Metanephros (tissue), 2 donors: ENCODE measurements at places on chromosomes 5 and 9. TPM values are rescaled to one million over a fixed set of nuclear protein-coding genes. Genes with fewer than 3 reads are reported as not detected.

The NCS1 gene
- 14.6 TPM for total RNA-seq

The MED7 gene
- total RNA-seq = 14.4 TPM

The PRRC1 gene
- 42.9 TPM for total RNA-seq

The SMIM33 gene
- total RNA-seq = not detected

The HACD4 gene
- total RNA-seq = 2.6 TPM

The PCDHGA12 gene
- total RNA-seq = 10.0 TPM

The AK8 gene
- 1.9 TPM for total RNA-seq

The FRRS1L gene
- 3.7 TPM for total RNA-seq

The TEX48 gene
- not detected for total RNA-seq

The LIX1 gene
- total RNA-seq = 2.6 TPM

The IFNE gene
- total RNA-seq = not detected

The FBXL7 gene
- 19.6 TPM for total RNA-seq

The SELENOP gene
- total RNA-seq = 366 TPM

The SLC6A7 gene
- 0.06 TPM for total RNA-seq

The GPR150 gene
- total RNA-seq = not detected

The GFRA3 gene
- 0.93 TPM for total RNA-seq

The PRDM9 gene
- total RNA-seq = not detected

The CTXN3 gene
- 0.47 TPM for total RNA-seq

The FAM151B gene
- 5.0 TPM for total RNA-seq

The SCAI gene
- total RNA-seq = 21.7 TPM

The COL23A1 gene
- 7.5 TPM for total RNA-seq

The EFNA5 gene
- total RNA-seq = 21.0 TPM

The DPM2 gene
- 15.9 TPM for total RNA-seq

The TTC23L gene
- total RNA-seq = 1.6 TPM

The ZNF658 gene
- total RNA-seq = 6.6 TPM

The APC gene
- 65.5 TPM for total RNA-seq

The GRXCR2 gene
- total RNA-seq = 0.29 TPM

The ZBTB26 gene
- total RNA-seq = 11.2 TPM

The IFNB1 gene
- not detected for total RNA-seq

The UBQLN1 gene
- 128 TPM for total RNA-seq

The DAB2IP gene
- 39.9 TPM for total RNA-seq

The ECM2 gene
- 28.6 TPM for total RNA-seq

The MTAP gene
- total RNA-seq = 26.7 TPM

The TPM2 gene
- 665 TPM for total RNA-seq
